ENCODE measurements at places on chromosomes 16 and 17. TPM values are rescaled to one million over a fixed set of nuclear protein-coding genes. Genes with fewer than 3 reads are reported as not detected.

GRCh38 chr17:58189436-58190146 lies 2.9 kb upstream of the EPX start:
- no peak for DNase-seq
- peaks cover 9% of the 10 kb centered on the region for H3K4me1 ChIP-seq
- H3K27ac ChIP-seq: no peak overlapping the region
- H3K4me3 ChIP-seq: no peak overlapping the region
- H3K36me3 ChIP-seq: no peaks in the 10 kb centered on the region

Gene HOXB8
- not detected for total RNA-seq

DNA sequence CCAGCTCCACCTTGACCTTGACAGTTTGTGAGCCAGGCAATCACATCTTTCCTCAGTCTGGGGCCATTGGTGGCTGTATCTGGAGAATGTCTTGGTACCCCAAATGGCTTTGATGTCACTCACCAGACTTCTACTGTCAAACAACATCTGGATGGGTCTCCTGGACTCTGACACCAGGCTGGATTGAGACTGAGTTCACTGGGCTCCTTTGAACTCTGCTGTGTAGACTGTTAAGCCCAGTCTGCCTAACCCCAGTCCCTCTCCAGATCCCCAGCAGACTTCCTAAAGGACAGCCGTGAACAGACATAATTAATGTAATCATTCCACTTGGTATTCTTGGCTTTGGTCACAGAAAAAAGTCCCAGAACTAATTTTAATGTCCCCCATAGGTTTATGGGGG lies 84.1 kb upstream of the KIFC3 start:
- H3K4me1 ChIP-seq: peaks cover 23% of the 10 kb centered on the region
- no peaks in the 10 kb centered on the region for H3K36me3 ChIP-seq
- peaks cover 27% of the 10 kb centered on the region for H3K27me3 ChIP-seq
- H3K4me3 ChIP-seq: no peak overlapping the region

- H3K27me3 ChIP-seq: no peaks in the 10 kb centered on the region
- no peaks in the 10 kb centered on the region for H3K36me3 ChIP-seq
- DNase-seq: no peak
- H3K4me1 ChIP-seq: no peaks in the 10 kb centered on the region
Observed at GRCh38 chr17:81428948-81429774, 33.9 kb downstream of the BAHCC1 start.

- no peaks in the 10 kb centered on the region for H3K4me1 ChIP-seq
- H3K36me3 ChIP-seq: peaks cover 8% of the 10 kb centered on the region
Observed at GRCh38 chr16:28486266-28486665, 5.6 kb downstream of the CLN3 start.
